ENCODE measurements at places on chromosomes 16 and 17.

GRCh38 chr17:33474789-33475188, 181.7 kb upstream of the ASIC2 start:
- DNase-seq = no peak

- no peak for DNase-seq
Measured at GRCh38 chr17:66455060-66455459, 152.6 kb downstream of the PRKCA start.

GRCh38 chr17:20967776-20968175, 75.0 kb downstream of the USP22 start:
- no peak for DNase-seq

DNA sequence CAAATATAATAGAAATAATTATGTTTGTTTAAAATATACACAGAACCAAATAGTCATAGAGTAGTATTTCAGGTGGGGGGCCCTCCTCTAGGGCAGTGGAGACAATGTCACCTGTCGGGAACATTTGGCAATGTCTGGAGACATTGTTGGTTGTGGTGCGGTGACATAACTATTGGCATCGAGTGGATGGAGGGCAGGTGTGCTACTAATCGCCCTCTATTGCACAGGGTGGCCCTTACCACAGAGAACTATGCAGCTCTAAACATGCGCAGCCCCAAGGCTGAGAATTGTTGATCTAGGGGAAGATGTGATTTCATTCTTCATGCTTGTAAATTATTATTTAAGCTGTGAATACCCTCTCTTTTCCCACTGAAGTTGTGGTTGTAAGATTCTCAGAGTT, 594.0 kb downstream of the WWOX start:
- no peak for DNase-seq

DNA sequence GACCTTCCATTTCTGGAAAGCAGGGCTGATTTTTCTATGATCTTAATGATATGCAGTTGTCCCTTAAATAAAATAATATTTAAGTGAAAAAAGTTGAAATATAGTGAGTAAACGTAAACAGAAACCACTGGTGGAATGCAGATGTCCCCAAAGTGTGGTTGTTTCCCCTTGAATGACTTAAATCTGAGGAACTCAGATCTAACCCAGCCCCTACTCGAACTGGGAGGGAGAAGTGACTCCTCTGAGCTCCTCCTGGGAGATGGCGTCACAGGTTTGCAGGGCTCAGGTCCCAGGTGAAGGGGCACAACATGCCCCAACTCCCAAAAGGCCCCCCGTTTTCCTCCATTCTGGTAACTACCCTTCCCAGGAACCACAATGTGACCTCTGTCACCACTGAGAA, 142.8 kb downstream of the IRF8 start:
- DNase-seq = no peak

GRCh38 chr16:53043428-53043831, 9.3 kb downstream of the CHD9NB start:
- no peak for DNase-seq

DNA sequence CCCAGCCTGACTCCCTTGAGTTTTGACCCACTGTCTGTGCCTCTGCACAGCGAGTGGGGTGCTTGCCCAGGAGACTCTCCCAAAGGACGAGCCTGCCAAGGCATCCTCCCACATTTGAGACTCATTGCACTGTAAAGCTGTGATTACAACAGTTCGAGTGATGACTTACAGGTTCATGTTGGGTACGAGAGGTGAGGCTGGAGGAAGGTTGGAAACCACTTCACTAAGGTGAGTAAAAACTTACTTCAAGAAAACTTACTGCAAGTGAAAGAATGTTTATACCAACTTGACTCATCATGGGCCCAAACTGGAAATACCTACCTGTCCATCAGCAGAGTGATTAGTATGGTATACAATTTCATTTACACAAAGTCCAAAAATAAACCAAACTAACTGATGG, 360.1 kb upstream of the CDH11 start:
- DNase-seq = no peak

- DNase-seq = no peak
Measured at GRCh38 chr17:27430882-27431491, 25.3 kb upstream of the KSR1 start.

DNA sequence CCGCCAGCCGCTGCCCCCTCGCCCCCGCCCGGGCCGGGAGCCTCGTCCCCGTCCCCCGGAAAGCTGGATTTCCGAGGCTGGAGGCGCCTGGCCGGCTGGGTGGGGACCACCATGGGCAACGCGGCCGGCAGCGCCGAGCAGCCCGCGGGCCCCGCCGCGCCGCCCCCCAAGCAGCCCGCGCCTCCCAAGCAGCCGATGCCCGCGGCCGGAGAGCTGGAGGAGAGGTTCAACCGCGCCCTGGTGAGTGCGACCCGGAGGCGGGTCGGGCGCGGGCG, 266 bp downstream of the FMNL1 start:
- DNase-seq = no peak

DNA sequence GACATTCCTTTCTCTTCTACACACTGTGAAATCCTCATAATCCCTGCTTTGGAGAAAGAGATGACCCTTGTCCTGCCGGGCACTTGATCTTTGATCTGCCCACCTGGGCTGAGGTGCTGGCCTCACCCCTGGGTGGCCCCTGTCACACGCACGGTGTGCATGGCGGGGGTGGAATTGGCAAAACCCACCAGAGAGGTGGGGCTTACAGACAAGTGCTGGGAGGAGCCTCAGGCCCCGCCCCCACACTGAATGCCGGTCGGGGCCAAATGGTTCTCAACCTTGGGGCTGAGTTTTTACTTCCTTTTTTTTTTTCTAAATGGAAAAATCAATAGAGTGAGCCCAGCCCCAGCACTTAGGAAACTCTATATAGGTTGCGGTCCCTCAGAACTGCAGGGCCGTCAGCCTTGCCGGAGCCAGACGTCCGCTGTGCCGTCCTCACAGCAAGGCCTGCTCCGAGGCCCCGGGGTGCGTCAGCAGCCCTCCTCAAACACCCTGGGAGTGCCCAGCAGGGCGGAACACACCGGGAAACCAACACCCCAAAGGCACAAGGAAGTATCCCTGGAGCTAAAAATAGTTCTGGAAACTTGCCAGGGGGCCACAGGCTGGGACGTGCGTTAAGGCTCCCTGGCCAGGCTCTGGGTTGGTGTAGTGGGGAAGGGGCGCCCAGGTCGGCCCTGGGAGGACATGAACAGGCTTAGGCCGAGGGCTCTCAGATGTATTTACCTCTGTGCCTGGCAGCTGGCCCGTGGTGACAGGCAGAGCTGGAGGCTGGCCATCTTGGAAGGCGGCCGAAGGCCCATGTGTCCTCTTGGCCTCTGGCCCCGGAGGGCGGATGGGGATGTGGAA, 11.0 kb downstream of the GPRC5C start:
- no peak for DNase-seq

- no peak for DNase-seq
Measured at GRCh38 chr16:87845213-87845612, 24.1 kb downstream of the SLC7A5 start.

DNA sequence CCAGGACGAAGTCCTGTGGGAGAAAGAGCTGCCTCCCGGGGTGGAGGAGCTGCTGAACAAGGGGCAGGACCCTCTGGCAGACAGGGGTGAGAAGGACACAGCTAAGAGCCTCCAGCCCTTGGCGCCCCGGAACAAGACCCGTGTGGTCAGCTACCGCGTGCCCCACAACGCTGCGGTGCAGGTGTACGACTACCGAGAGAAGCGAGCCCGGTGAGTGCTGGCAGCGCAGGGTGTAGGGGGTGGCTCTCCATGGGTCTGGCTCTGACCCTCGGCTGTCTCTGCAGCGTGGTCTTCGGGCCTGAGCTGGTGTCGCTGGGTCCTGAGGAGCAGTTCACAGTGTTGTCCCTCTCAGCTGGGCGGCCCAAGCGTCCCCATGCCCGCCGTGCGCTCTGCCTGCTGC, 21.4 kb downstream of the MVP start:
- no peak for DNase-seq

DNA sequence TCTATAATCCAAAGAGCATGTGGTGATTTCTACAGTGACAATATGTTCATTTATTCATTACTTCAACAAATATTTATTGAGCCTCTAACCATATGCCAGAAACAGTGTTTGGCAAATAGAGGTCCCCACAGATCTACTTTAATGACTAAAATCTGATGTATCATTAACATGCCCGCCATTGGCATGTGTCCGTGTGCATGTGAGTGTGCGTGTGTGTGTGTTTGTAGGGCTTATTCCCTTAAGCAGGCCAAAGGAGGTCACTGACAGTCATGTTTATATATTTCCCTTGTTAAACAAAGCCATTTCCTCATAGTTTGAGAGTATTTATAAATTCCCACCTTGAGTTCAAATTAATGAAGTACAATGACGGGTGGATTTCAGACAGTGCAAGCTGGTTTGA, 174.4 kb upstream of the IRX6 start:
- DNase-seq = no peak

DNA sequence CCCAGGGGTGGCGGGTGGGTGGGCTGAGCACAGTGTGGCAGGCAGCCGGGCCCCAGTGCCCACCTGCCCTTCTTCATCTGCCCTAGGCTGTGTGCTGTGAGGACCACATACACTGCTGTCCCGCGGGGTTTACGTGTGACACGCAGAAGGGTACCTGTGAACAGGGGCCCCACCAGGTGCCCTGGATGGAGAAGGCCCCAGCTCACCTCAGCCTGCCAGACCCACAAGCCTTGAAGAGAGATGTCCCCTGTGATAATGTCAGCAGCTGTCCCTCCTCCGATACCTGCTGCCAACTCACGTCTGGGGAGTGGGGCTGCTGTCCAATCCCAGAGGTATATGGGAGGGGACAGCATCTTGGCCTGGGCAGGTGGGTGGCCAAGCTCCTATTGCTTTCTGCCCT, 6.4 kb downstream of the GRN start:
- DNase-seq = no peak

- no peak for DNase-seq
Measured at GRCh38 chr17:62807812-62808575, at the start of gene MARCHF10. MARCHF10 (minus strand) TSS chr17:62808314; CDS start chr17:62801735, 6,579 bp downstream.

- no peak for DNase-seq
Measured at GRCh38 chr17:7867881-7868329, 10.1 kb downstream of the CYB5D1 start.

- no peak for DNase-seq
Measured at GRCh38 chr17:27288183-27288582, 5.7 kb upstream of the WSB1 start.

- no peak for DNase-seq
Measured at GRCh38 chr17:52696362-52696761, 537.8 kb upstream of the CA10 start.

- no peak for DNase-seq
Measured at GRCh38 chr16:64717871-64718270, 404.0 kb downstream of the CDH11 start.

DNA sequence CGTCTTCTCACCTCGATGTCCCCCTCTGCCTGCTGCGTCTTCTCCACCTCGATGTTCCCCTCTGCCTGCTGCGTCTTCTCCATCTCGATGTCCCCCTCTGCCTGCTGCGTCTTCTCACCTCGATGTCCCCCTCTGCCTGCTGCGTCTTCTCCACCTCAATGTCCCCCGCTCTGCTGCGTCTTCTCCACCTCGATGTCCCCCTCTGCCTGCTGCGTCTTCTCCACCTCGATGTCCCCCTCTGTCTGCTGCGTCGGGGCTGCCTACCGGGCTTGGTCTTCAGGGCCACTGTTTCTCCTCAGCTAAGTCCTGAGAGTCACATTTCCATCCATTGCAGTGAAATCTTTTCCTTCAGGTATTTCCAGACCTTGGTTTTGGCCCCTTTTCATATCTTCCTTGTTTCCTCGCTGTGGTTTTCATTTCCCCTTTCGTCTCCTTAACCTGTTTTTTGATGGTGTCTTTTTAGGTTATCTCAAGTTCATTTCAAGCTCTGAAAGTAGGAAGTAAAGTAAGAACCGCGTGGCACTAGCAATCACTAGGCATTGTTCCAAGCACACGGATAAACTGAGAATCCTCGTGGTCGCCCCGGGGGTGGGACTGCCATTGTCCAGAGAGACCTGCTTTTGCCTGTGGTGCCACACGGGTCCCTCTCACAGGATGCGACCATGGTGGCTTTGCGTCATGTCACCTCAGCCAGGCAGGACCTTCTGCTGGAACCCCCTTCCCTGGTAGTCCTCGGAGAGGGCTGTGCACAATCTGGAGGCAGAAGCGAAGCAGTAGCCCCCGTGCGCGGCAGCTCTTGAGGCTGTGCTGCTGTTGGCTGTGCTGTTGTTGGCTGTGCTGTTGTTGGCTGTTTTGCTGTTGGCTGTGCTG, 9.5 kb upstream of the ZNF750 start:
- DNase-seq = no peak

- peak; percentile 86 for DNase-seq
Measured at GRCh38 chr16:78684030-78684611, 584.7 kb downstream of the WWOX start.

Data from fibroblast of skin of left biceps (primary cell).